ENCODE measurements at places on chromosomes 12 and 14.

GRCh38 chr12:78792052-78792698 lies 72.4 kb upstream of the SYT1 start:
- DNase-seq = no peak

DNA sequence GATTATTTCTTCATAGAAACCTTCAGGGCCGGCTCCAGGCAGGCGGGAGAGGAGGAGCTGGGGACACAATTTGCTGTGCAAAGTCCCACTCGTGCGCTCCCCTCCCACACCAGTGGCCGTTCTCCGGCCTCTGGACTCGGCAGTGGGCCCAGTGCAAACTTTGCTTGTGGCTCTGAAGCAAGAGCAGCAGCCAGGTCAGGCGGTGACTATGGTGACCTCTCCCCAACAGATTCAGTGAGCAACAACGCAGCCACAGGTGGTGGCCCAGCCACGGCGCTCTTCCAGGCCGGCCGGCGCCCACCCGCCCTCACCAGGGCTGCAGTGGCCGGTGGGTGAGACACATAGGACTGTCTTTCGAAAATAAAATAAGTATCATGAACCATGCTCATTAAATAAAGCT lies 29.5 kb downstream of the VPS37B start:
- DNase-seq = no peak

DNA sequence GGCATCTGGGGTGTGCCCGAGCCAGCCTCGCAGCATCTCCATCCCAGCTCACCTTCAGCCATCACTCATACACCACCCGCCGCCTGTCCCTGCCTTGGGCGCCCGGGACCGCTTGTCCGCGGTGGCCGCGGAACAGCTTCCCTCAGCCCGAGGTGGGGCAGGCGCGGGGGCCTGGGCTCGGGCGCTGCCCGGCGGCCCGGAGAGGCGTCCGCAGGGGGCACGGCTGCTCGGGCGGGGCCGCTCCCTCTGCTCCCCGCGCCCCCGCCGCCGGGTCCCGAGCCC lies 430 bp downstream of the SLC41A2 start:
- no peak for DNase-seq

- no peak for DNase-seq
These were observed 45.0 kb upstream of the FBXO21 start for GRCh38 chr12:117235261-117235660.

DNA sequence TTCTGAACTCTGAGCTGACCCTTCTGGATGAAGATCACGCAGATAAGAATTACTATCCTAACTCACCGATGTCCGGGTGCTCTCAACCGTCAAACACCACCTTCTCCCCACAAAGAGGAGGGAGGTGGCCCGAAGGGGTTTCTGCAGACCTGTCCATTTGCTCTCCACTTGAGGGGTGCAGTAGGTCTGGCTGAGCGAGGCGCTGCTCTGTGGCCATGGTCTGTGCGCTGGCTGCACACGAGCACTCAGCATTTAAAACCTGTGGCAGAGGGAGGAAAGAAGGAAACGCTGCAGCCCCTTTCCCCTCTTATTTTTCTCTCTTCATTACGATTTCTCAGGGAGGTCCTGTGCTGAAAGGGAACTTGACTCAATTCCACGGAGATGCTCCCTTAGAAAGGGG lies 1.5 kb upstream of the HOXC13 start:
- DNase-seq = no peak

GRCh38 chr12:126353604-126354003 lies 1288.4 kb downstream of the AACS start:
- no peak for DNase-seq

DNA sequence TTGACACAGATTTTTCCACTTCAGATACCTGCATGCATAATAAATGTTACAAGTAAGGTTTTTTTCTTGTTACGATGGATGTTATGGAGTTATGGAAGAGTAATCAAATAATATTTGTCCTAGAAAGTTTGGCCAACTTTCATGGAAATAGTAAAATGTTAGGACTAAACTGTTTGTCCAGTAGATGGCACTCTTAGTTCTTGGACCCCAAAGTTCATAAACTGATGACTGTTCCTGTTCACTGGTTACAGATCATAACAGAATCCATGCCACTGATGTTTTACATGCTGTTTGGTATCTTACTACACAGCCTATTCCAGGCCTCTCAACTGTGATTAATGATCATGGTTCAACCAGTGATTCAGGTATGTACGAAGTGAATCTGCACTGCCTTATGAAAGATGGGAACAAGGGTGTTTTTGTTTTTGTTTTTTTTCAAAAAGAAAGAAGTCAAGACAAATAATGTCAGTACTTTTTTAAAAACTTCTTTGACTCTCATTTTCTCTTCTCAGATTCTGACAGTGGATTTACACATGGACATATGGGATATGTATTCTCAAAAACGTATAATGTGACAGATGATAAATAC lies 48.8 kb upstream of the SLCO1C1 start:
- DNase-seq = no peak

DNA sequence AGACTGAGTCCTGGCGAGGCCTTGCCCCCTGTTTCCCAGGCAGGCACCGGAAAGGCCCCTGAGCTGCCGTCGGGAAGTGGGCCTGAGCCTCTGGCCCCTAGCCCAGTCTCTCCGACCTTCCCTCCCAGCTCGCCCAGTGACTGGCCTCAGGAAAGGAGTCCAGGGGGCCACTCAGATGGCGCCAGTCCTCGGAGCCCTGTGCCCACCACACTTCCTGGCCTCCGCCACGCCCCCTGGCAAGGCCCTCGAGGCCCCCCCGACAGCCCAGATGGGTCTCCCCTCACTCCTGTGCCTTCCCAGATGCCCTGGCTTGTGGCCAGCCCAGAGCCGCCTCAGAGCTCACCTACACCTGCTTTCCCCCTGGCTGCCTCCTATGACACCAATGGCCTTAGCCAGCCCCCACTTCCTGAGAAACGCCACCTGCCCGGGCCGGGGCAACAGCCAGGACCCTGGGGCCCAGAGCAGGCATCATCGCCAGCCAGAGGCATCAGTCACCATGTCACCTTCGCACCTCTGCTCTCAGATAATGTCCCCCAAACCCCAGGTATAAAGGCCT lies 10.9 kb downstream of the TNS2 start:
- DNase-seq = no peak

GRCh38 chr12:57514720-57515407 lies 5.5 kb downstream of the DDIT3 start:
- no peak for DNase-seq

- no peak for DNase-seq
These were observed 11.0 kb upstream of the MGP start for GRCh38 chr12:14896521-14897169.

GRCh38 chr14:105085766-105086165 lies 20.5 kb upstream of the GPR132 start:
- DNase-seq = peak; percentile 87

DNA sequence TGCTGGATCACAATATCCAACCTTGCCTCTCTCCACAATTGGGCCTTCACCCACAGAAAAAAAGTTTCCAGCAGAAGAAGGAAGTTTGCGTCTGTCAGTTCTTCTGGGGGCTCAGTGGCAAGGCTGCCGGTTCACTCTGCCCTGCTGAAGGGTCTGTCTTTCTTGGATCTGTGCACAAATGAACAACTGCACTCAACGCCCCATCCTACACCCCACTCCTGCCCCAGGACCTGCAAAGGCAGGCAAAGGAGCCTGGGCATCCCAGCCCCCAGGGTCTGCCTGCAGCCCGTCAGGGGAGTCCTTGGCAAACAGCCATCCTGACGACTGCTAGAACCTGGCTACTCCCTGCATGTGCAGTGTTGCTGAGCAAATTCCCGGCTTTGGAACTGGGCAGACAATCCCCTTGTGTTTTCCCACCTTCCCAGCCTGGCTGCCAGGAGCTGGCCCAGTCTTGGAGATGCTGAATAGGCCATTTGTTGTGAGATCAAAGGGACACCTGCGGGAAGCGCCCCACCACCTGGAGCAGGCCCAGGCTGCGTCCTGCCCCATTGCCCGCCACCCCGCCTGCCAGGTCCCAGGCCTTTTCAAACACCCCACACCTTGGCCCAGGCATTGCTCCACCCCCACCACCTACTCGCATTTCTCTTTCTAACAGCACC lies 311.9 kb downstream of the BCL11B start:
- DNase-seq = peak; percentile 81

DNA sequence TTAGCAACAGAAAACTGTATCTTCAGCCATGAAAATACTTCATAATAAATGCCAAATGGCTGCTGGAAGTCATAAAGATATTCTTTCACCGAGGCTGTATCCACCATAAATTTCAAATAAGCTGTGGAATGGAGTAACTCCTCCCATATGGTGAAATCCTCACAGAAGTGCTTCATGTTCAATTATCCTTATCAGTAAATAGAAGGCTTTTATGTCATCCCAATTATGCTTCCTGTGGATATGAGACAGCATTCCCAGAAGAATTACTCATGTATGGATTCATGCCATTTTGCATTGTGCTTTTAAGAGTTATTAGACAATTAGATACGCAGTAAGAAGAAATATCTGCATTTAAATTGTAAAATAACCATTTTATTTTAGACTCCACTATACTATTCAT lies 99.0 kb downstream of the RTN1 start:
- no peak for DNase-seq

DNA sequence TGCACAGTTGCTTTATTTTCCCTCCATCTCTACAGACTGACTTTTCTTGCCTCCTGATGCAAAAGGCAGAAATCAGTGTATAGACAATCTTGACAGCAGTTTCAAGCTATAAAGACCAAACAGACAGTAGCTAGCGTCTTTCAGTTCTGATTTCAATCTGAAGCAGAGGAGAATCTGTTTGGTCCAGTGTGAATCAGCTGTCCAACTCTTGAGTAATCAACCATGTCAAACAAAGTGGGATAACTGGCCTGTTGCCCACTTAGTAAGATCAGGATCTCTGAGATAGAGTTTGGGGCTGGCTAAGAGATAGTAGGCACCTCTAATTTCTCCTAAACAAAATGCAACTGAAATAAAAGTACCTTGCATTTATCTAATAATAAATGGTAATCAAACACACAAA lies 797.4 kb upstream of the FBXO33 start:
- no peak for DNase-seq

DNA sequence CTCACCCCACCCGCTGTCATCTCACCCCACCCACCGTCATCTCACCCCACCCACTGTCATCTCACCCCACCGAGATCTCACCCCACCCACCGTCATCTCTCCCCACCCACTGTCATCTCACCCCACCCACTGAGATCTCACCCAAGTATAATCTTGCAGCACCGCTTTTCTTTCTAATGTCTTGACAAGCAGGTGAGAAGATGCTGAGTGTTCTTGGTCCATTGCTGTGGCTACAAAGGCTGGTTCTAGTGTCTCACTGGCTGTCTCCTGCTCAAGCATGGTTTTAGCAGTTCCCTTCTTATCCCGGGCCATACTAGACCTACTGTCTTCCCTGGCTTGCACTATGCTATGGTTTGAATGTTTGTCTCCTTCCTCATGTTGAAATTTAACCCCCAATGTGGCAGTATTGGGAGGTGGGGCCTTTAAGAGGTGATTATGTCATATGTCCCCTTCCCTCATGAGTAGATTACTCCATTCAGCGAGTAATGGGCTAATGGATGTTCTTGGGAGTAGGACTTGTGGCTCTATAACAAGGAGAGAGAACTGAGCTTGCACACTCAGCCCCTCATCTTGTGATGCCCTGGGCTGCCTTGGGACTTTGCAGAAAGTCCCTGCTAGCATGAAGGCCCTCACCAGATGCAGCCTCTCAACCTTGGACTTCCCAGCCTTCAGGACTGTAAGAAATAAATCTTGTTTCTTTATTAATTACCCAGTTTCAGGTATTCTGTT lies 47.7 kb upstream of the PPP2R5C start:
- peak; percentile 58 for DNase-seq

DNA sequence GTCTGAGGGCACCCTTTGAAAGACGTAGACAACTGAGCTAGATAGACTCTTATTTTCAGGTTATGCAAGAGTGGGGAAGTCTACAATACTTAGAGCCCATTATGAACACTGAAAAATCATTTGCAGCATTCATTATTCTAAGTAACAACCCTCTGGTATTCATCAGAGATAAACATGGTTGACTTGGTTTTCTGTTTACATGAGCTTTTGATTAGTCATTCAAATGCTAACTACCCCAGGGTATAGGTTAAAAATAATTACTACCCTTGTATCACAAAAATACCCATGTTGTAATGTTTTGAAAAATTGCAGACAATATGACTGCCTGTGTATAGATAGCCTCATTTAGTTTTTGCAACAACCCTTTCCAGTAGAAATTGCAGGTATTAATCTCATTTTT lies 78.5 kb downstream of the PPFIBP1 start:
- DNase-seq = no peak

DNA sequence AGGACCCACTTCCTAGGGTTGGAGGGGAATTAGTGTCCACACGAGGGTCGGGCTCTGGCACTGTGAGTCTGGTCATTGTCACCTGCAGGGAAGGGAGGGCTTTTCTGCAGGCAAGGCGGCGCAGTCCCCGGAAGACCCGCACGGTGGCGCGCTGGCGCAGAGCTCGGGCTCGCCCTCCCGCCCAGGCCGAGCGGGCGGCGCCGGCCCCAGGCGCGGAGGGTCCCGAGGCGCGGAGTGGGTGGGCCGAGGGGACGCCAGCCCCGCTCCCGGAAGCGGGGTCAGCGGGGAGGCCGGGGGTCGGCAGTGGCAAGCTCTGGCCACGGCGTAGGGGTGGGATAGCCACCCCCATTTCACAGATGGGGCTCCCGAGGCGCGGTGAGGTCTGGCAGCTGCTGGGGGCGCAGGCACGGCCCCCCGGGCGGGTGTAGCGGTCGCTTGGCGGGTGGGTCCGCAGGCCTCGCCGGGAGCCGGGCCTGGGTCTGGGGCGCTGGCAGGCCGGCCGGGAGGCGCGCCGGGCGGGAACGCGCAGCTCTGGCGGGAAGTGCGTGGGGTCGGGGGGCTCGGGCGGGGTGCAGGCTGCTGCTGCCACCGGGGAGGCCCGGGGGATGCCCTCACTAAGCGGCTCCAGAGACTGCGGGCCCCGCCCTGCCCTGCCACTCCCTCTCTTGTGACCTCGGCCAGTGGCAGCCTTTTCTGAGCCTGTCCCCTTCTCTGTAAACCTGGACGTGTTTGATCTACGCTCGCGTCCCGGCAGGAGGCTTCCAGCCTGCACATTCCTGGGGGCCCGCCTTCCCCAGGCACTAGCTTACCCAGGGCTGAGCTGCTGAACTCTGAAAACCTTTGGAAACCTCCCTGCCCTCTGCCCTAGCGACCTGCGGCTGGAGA lies 46.1 kb downstream of the CYP46A1 start:
- DNase-seq = no peak

DNA sequence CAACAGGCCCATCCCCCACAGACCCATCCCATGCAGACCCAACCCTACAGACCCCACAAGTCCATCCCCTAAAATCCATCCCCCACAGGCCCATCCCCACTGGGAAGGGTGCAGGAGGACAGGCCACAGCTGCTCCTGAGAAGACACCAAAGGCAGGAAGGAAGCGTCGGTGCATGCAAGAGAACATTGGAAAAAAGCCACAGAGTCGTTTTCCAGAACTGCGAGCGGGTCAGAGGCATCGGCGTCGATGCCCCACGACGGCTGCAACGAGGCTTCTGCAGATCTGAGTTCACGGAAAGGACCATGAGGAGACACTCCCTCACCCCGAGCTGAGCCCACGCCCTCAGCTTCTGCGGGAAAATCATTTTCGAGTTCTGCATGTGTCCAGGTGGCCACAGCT lies 59.6 kb upstream of the GALNT9 start:
- no peak for DNase-seq

DNA sequence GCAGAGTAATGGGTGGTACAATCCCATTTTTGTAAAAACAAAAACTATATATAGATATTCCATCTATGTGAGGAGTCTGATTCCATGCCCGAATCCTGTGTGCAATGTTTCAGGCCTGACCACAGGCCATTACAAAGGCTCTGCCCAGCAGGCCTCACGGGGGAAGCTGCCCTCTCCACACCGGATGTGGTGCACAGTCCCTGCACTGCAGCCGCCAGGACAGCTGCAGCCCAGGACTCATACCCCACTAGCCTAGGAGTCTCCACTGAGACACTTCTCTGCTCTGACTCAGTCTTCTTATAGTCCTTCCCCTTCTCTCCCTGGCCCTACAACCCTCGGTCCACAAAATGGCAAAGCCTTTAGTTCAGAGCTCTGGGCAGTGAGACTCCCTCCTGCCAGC lies 190.4 kb downstream of the PPM1H start:
- DNase-seq = no peak

Data from vagina (tissue), 2 donors.